NCI-H345 (cell line): ENCODE measurements at places on chromosomes 12 and 14.

DNA sequence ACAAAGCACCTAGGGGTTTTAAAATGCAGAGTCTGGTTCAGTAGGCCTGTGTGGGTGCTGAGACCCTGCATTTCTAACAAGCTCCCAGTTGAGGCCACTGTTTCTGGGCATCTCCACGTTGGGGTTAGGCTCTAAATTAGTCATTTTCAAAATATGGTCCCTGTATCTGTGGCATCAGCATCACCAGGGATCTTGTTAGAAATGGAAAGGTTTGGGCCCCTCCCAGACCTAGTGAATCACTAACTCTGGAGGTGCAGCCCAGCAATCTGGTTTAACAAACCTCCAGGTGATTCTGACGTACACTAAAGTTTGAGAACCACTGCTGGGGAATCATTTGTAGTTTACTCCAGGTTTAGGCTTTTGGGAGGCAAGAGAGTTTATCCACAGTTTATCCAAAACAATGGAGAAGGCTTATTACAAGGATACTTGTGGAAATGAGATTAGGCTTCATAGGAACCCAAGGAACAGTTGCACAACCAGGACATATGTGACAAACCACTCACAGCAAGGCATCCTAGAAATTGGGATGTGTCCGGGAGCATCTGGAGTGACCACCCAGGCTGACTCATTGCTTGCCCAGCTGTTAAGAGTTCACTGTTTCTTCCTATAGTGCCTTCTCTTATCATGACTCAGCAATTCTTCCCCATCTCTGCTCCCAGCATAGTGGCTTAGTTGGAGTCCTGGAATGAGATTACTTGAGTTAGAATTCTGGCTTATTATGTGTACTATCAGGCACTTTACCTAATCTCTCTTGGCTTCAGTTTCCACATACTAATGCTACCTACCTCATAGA, 71.6 kb upstream of the STXBP6 start:
- no peak for DNase-seq

GRCh38 chr12:6866163-6866919, 990 bp upstream of the TPI1 start:
- no peak for DNase-seq

GRCh38 chr14:22842211-22843122, 6.1 kb downstream of the MMP14 start:
- no peak for DNase-seq

DNA sequence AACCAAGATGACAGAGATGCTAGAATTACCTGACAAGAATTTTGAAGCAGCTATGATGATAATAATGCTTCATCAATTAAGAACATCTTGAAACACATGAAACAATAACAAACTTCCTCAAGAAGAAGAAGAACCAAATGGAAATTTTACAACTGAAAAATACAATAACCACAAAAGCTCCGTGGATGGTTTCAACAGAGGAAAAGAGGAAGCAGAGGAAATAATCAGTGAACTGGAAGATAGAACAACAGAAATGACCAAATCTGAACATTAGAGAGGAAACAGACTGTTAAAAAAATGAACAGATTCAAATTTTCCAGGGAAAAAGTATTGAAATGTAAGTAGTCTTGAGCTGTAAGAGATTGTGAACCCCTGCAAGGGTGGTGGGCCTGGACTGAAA, 62.8 kb upstream of the SLC35F4 start:
- DNase-seq, result no peak

- no peak for DNase-seq
Observed at GRCh38 chr12:8642775-8643174, 19.9 kb downstream of the MFAP5 start.
